Occipital lobe (tissue), 3 donors: ENCODE measurements at places on chromosomes 3 and 15. TPM values are rescaled to one million over a fixed set of nuclear protein-coding genes. Genes with fewer than 3 reads are reported as not detected.

- no peak for DNase-seq
These were observed 36.9 kb downstream of the RBPMS2 start for GRCh38 chr15:64738226-64739095.

GRCh38 chr15:56568466-56569167 lies 103.7 kb upstream of the MNS1 start:
- DNase-seq = no peak

- no peak for DNase-seq
These were observed 276.0 kb downstream of the SOX2 start for GRCh38 chr3:181987736-181988135.

DNA sequence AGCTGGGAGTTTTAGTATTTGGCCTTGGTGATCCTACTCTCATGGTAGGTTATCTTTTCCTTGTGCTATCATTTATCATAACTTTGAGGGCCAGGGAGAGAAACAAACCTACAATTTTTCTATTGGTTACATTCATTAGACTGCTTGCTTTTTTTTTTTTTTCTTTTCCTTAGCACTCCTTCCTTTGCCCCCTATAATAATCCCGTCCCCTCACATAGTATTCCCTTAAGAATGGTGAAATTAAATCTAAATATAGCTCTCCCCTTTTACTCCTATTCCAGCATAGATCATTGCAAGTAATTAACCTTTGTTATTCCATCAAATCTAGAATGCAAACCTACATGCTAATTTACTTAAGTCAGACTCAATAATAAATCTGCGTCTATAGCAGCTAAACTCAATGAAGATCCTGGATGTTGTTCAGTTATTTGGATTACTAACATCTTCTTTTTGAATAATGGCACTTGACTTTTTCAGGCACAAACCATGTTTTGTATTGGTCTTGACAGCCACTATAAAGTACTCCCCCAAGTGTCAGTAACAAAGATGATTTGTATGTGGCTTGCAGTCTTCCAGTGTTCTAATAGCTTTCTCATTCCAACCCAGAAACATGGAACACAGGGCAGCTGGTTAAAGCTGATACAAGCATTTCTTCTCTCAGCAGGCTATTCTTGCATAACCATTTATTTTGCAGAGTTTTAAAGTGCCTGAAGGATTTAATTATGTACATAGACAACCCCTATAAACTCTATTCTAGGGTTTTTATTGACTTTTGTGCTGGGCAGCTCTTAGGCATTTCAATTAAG lies 420.6 kb downstream of the MECOM start:
- no peak for DNase-seq

DNA sequence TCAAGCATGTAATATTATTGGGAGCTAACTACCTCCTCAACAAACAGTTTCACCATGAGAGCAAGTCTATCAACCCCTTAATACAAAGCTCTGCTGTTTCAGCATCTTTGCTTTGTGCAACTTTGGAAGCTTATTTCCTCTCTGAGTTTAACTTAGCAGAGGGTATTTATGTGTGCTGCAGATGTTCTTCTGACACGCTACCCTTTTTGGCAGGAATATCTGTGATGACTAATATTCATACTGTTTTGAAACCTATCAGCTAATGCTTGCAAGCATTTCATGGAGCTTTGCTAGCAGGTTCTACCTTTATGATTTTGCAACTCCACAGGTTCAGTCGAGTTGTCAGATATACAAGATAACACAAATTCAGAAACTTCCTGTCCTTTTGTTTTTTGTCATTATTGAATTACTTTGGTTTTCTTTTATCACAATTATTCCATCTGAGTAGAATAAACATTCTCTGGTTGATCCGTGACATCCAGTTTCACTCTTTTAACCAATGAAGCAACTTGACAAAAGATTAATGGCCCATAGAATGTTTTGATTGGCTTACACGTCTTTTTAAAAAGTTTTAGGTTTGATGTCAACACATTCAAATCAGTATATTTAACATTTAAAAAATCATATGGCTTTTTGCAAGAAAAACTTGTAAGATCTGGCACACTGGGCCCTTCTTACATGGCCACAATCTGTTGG lies 1.7 kb upstream of the SLC9A9 start:
- DNase-seq = no peak

GRCh38 chr15:47951781-47952180 lies 169.0 kb upstream of the SLC24A5 start:
- no peak for DNase-seq

DNA sequence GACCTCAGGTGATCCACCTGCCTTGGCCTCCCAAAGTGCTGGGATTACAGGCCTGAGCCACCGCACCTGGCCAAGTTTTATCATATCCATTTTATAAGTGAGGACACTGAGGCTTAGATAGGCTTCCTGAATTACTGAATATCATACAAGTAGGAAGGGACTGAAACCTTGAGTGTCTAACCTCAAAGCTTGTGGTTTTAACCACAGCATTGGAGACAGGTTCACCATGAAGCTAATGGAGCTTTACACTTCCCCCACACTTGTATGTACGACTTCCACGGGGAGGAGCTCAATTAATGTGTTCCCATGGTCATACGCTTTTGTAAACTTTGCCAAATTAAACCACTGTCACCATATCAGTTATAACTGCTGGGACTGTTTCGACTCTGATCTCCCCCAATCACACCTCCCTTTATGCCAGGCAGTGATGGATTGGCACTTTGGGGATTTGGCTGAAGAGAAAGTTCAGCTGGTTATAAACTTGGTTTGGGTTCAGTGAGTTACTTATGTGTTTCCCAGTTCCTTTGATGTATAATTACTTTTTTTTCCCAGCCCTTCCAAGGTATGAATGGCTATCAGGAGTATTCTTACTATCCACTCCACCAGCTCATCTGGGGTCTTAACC lies 38.4 kb upstream of the MEIS2 start:
- no peak for DNase-seq

DNA sequence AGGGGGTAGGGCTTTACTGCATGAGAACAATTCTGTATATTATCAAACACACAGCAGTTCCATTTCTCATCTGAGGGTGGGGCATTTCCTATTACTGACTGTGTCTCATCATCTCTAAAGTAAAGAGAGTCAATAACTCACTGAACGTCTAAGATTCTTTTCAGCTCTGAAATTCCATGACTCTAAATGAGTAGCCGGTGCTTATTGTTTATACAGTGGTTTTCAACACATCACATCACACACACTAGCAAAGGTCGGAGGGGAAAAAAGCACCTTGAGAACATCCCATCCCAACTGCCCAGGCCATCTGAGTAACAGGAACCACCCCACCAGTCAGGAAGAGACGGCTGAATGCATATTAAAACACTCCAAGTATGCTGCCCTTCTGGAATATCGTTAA lies 196.0 kb downstream of the SUCLG2 start:
- DNase-seq = no peak

DNA sequence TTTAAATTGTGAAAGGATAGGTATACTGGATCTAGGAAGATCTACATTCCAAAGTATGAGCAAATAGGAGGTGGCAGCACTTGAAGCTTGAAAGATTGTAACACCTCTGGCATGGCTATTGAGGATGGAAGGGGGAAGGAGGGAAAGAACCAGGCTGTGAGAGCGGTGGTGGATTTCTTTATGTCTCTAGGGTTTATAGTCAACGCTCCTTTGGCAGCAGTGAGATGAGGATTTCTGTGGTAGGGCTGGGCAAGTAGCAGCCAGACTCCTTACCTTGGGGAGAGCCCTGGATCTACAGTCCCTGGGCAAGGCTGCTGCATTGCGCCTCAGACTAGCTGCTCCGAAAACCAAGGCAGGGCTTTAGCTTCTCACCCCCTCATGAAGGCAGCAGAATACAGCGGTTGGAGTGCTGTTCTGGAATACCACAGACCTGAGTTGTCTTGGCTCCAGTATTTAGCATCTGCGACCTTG lies 53.2 kb downstream of the MEF2A start:
- no peak for DNase-seq

DNA sequence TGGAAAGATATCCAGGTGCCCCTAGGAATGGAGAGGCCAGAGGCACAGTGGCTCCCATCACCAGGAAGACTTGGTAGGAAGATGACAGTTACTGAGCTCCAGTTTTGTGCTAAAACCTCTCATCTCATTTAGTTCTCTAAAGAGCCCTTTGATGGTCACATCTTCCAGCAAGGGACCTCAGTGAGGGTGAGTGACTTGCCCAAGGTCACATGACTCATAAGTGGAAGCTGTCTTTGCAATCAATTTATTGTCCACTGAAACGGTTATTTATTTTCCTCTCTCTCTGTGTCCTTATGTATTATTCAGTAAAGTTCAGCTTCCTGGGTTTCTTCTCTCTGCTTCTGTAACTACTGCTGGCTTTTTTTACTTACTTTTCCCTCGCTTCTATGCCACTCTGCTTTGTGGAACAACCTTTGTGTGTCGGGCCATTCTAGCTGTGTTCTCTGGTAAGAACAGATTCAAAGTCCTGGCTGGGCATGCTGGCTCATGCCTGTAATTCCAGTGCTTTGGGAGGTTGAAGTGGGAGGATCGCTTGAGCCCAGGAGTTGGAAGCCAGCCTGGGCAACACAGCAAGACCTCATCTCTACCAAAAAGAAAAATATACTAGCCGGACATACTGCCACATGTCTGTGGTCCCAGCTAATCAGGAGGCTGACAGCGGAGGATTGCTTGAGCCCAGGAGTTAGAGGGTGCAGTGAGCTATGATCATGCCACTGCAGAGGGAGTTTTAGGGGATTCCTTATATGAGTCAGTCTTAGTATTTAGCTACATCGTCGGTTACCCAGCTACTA lies 55.9 kb downstream of the PDIA5 start:
- no peak for DNase-seq

GRCh38 chr3:169501777-169502320 lies 161.7 kb downstream of the MECOM start:
- DNase-seq = no peak

DNA sequence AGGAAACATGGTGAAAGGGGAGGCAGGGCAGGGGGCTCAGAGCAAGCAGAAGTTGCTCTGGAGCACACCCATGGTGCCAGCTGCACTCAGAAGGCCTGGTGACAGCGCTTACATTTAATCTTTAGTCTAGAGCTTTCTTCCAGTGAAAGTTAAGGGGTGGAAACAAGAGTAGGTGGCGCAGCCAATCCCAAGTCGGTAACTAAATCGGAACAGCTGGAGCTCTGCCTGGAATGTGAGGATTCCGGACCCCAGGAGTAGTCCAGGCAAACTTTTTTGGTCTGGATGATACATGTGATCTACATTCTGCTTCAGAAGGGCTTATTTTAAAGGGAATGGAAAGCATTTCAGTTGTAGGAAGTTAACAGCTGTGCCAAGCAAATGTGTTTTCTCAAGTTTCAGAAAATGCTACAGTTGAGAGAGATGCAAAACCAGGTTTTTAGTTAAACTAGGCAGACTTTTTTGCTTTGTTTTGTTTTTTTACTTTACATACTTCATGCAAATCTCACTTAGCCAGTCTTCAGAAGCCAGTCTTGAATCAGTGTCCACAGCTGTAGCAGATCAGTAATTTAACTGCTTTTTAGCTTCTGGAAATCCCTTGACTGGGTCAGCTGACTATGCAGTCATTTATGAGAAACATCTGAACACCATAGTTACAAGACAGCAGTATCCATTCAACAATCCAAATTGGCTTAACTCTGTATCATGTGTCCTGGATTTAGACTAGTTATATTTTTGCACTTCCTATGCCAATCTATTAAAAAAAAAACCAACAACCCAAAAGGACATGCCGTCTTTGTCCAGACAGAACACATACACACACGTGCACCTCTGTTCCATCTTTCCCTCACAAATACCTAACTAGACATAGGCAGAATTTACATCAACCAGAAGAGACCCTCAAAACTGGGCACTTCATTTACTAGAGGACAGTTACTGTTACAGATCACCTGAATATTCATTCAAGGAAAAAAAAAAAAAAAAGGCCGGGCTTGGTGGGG lies 33.2 kb downstream of the ZNF106 start:
- DNase-seq = peak; percentile 1

- DNase-seq = no peak
These were observed 227.8 kb upstream of the LYSMD4 start for GRCh38 chr15:99961011-99961441.

GRCh38 chr3:195450731-195451229 lies 8.0 kb upstream of the ACAP2 start:
- DNase-seq = no peak

- no peak for DNase-seq
These were observed 40.8 kb downstream of the RHCG start for GRCh38 chr15:89455535-89455934.

GRCh38 chr3:170440344-170440743 lies 21.7 kb downstream of the CLDN11 start:
- DNase-seq = no peak

- no peak for DNase-seq
These were observed 100.4 kb upstream of the PPP2R3A start for GRCh38 chr3:135865085-135865484.

GRCh38 chr3:17039594-17039993 lies 154.8 kb downstream of the PLCL2 start:
- DNase-seq = no peak

DNA sequence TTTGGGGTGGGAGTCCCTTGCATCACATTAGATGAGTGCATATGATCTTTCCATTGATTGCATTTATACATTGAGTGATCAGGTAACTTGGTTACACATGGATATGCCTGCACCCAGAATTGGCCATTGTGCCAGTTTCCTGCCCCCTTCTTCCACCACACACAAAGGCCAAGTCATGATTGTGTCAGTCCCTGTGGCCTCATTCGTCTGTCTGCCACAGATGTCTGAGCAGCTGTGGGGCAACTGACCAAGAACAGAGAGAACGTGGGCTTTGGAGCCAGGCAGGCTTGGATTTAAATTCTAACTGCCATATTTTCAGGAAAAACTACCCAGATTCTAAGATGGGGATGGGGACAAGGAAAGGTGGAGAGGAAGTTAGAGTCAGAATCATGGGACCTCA lies 27.0 kb downstream of the CCNL1 start:
- DNase-seq = peak; percentile 67

GRCh38 chr3:5197470-5198312 lies 10.2 kb downstream of the EDEM1 start:
- DNase-seq = no peak

DNA sequence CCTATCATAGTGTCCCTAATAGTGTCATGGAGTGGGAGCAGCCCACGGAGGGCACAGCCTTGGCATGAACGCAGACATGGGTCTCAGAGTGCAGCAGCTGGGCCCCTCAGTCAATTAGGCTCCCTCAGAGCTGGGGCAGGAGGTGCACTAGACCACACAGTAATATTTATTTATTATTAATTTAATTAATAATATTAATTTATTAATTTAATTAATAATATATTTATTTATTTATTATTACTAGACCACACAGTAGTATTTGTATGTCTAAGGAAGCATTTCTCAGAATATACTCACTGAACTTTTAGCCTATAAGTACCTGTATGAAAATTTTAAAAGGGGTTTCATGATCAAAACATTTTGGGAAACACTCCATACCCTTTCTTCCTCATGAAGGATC lies 5.3 kb downstream of the CCR5AS start:
- no peak for DNase-seq

ARGFX gene
- total RNA-seq = not detected

ANKUB1 gene
- 0.78 TPM for total RNA-seq

TM4SF1 gene
- 18.2 TPM for total RNA-seq

ATP13A4 gene
- total RNA-seq = 17.2 TPM

SLC30A4 gene
- 27.0 TPM for total RNA-seq

FMN1 gene
- total RNA-seq = 3.9 TPM

TMEM41A gene
- 12.9 TPM for total RNA-seq

CLDN11 gene
- total RNA-seq = 12.3 TPM

CSK gene
- 24.0 TPM for total RNA-seq
